ENCODE measurements at places on chromosomes 2 and 18.

GRCh38 chr2:240121675-240122074, 14.4 kb downstream of the COPS9 start:
- DNase-seq, result no peak

GRCh38 chr2:23940718-23941620, 706 bp downstream of the UBXN2A start:
- peak; percentile 80 for DNase-seq

GRCh38 chr2:119259296-119259860, 35.7 kb downstream of the STEAP3 start:
- DNase-seq, result no peak

DNA sequence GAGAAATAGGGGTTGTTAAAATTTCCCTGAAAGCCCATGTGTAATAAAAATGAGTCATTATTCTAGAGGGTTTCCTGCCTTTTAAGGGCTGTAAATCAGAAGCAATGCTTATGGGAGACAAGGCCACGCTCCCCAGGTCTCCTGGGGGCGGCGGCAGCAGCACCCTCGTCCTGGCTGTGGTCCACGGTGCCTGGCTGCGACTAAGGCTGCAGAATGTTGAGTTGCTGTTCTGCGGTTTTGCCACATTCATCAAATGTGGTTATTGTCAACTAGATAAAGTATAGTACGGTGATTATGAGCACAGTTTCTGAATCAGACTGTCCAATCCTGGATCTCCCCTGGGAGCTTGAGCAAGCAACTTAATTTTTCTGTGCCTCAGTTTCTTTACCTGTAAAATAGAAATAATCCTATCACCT, 11.9 kb upstream of the AGFG1 start:
- peak; percentile 93 for DNase-seq

DNA sequence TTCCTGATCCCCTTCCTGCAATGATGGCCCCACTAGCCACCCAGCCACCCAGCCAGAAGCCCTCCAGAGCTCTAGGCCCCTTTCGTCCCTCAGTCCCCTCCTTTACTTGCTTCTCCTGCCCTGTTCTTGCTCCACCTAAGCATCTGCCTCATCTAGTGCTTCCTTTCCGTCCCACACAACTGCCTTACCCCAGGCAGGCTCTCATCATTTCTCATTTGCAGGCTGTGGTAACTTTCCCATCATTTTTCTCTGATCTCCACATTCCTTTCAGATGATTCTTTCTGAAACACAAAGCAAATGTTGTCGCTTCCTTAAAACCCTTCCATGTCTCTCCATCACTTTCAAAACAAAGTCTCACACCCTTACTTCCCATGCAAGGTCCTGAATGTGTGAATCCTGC, 459.8 kb downstream of the METTL4 start:
- DNase-seq, result no peak

- DNase-seq, result no peak
These were observed 53.8 kb downstream of the CYP27C1 start for GRCh38 chr2:127166231-127166860.

GRCh38 chr2:197934261-197934933, 130.0 kb downstream of the PLCL1 start:
- no peak for DNase-seq

GRCh38 chr2:199932312-199932855, 21.3 kb downstream of the C2orf69 start:
- no peak for DNase-seq

GRCh38 chr18:13545955-13546354, 180.4 kb downstream of the FAM210A start:
- DNase-seq, result no peak

DNA sequence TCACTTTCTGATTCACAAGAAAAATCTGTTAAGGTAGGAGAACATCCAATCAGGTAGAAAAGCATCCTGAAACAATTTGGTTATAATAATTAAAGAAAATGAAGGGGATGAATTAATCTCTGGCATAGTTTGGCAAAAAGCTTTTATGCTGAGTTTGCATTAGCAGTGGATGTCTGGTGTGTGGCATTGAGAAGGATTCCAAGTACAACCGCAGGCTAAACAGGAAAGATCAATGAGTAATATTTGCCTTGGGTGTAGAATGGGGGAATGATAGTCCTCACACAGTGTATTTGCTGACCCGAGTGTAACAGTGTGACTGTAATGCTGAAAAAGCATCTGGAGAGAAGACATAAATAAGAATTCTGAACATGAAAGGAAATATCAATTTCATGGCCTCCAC, 68.3 kb upstream of the SESTD1 start:
- no peak for DNase-seq

GRCh38 chr2:120682654-120683053, 53.0 kb upstream of the GLI2 start:
- DNase-seq, result no peak

DNA sequence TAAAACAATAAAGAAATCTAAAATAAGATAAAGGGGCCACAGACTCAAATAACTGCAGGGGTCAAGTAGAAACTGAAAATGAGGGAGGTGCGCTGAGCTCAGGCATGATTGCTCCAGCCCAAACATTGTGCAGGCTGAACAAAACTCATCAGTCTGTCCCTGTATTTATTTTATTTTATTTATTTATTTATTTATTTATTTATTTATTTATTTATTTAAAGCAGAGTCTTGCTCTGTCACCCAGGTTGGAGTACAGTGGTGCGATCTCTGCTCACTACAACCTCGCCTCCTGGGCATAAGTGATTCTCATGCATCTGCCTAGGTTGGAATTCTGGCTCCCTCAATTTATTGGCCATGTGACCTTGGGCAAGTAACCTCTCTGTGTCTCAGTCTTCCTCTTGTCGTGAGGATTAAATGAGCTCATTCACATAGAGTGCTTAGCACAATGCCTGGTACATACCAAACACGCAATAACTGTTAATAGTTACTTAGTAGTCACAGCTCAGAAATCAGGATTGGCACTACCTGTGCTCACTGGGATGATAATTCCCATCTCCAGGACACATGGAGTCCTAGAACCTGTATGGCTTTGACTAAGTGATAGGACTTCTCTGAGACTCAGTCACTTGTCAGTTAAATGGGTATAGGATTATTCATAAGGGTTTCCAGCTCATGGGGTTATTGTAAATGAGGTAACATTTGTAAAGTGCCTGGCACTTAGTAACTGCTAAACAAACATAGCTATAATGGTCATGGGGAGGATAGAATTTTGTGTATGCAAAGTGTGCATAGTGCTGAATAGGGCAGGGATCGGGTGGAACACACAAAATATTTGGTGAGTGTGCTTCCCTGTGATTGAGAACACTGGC, 6.0 kb downstream of the SPEG start:
- DNase-seq, result no peak

- peak; percentile 30 for DNase-seq
These were observed 135.3 kb downstream of the CTIF start for GRCh38 chr18:48673853-48674721.

GRCh38 chr2:206422493-206422892, 20.8 kb upstream of the ADAM23 start:
- DNase-seq, result no peak

DNA sequence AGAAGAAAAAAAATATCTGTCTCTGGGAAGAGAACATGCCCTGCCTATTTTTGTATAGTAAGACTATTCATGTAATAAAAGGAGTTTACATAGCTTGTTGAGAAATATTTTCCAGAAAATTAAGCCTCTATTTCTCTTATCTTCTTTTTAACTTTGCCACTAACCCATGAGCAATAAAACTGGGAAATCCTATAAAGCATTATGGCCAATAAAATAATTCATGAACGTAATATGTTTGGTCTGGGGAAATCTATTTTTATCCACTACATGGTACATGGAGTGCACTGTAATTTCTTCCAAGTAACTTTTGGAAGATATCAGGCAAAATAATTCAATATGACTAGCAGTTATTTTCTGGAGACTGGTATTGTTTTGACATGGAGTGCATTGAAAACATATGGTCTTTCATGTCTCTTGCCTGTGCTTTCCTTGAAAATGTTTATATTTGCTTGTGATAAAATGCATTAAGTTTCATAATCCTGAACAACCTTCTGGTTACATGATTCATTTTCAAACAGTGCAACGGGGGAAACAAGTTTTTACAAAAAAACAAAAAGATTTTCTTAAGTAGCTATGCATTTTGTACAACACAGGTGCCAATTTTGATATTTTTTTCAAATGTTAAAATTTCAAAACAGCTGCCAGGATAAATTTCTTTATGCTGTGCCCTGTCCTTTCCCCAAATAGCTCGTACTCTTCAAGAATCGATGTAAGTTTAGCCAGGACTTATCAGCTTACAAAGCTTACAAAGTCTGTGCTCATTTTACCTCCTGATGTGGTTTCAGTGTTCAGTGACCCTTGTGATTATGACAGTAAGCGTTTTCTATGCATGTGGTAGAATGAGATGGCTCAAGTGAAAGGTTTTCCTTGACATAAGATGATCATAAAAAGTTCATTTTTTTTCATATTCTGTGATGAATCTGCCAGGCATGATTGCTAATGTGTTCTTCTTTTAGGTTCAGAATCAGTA, 194.5 kb downstream of the UBE2E3 start:
- DNase-seq, result no peak

GRCh38 chr2:241882091-241882625, 12.6 kb downstream of the RTP5 start:
- peak; percentile 74 for DNase-seq

DNA sequence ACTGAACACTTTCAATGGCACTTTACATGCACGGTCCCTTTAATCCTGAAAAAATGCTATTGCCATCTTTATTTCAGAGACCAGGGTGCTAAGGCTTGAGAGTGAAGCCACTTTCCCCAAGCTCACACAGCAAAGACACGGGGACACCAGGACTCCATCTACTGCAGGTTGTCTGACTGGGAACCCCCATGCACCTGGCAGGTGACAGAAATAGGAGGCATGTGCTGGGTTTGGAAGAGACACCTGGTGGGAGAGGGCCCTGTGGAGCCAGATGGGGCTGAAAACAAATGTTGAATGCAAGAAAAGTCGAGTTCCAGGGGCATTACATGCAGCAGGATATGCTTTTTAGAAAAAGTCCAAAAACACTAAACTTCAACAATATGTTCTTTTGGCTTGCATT, 5.2 kb upstream of the EHD3 start:
- DNase-seq, result no peak

GRCh38 chr2:56047136-56047535, 123.6 kb upstream of the EFEMP1 start:
- no peak for DNase-seq

DNA sequence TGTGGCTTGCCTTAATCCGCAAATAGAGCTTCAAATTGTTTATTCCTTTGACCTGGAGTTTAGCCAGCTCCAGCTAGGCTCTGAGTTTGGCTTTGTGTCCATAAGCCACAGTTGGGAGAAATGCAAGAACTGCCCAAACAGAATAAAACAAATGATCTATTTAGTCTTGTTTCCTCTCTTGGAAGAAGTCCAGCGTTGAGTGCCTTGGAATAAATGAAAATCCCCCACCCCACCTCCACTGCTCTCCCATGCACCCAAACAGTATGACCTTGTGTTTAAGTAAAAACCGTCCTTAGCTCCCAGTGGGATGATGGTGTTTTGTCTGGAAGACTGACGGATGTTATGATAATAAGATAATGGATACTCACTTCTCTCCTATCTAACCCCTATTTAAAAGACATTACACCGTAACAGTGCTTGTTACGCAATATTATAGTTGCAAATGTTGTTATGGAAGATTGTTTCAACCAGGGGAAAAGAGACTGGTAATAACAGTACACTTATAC, 3.2 kb upstream of the SERPINE2 start:
- no peak for DNase-seq

GRCh38 chr18:3528231-3528630, 78.3 kb downstream of the TGIF1 start:
- DNase-seq, result no peak

All from NB4 (cell line).